ENCODE measurements at places on chromosomes 6 and 20.

GRCh38 chr6:159892053-159892452 is 1.3 kb downstream of the MAS1 start:
- DNase-seq, result no peak

DNA sequence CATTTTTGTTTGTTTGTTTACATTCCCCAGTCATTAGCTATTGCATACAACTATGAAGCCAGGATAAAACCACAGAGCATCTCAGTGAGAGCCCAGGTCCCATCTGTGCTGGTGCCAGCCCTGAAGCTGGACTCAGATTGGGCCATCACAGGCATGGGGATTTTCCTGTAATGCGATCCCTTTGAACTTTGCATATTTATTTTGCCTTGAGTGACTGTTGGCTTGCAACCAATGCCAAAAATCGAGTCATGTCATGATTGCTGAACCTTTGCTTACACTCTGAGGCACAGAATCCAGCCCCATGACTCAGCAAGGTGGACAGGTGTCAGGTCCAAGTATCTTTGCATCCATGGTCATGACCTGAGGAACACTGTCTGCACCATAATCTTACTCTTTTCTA is 46.2 kb upstream of the GGTLC1 start:
- DNase-seq, result no peak

GRCh38 chr6:96792561-96793190 is 44.6 kb downstream of the GPR63 start:
- no peak for DNase-seq

DNA sequence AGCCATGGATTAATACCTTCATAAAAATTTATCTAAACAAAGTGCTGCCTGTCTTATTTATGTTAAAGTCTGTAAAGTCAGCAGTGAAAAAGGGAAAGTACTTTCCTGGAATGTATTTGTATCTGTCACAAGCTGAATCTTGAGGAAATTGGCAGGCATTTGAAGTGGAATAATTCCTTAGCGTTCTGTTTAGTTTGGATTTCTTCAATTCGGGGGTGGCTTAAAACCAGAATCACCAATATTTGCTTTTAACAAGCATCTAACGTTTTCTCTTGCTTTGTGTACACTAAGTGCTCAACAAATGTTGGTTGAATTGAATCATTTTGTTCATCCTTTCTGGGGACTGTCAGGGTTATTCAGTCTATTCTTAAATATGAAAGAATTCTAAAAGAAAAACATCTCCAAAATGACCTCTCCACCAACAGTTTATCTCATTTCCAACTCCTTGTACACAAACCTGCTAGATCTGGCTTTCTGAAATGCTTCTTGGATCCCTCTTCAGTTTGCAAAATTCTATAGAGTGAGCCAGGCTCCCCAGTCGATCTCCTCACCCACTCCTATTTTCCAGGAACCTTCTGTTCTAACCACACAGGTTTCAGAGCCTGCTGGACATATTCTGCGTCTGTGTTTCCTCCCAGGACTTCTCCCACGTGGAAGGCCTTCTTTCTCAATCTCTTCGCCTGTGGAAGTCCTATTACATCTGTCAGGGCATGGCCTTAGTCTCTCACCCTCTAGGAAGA is 2.0 kb upstream of the NPEPL1 start:
- no peak for DNase-seq

GRCh38 chr20:32040142-32040953 is 11.7 kb upstream of the HCK start:
- no peak for DNase-seq

- DNase-seq, result no peak
Measured at GRCh38 chr20:14829906-14830305, 492.5 kb upstream of the FLRT3 start.

DNA sequence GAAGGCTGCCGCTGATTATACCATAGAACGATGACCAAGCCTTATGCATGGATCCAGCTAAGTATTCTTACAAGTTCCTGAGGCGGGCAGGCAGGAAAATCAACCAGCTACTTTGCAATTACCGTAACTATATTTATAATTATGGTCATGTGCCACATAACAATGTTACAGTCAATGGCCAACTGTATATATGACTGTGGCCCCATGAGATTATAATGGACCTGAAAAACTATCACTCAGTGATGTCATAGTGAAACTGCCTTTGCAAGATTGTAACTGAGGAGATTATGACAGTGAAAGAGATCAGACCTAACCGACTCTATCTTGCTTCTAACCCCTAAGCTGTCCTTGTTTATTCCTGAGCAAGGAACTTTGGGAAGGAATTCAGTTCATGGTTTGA is 33.1 kb upstream of the FAM135A start:
- no peak for DNase-seq

Measured in stimulated activated CD4-positive, alpha-beta T cell treated with anti-CD3 and anti-CD28 coated beads, TNF-alpha, amount 100 ng/mL, for 24 hours (primary cell).